T-helper 22 cell (primary cell): ENCODE measurements at places on chromosomes 7 and 10.
A peak's percentile ranks its signal among the peaks of the same experiment; 100 is the strongest.

DNA sequence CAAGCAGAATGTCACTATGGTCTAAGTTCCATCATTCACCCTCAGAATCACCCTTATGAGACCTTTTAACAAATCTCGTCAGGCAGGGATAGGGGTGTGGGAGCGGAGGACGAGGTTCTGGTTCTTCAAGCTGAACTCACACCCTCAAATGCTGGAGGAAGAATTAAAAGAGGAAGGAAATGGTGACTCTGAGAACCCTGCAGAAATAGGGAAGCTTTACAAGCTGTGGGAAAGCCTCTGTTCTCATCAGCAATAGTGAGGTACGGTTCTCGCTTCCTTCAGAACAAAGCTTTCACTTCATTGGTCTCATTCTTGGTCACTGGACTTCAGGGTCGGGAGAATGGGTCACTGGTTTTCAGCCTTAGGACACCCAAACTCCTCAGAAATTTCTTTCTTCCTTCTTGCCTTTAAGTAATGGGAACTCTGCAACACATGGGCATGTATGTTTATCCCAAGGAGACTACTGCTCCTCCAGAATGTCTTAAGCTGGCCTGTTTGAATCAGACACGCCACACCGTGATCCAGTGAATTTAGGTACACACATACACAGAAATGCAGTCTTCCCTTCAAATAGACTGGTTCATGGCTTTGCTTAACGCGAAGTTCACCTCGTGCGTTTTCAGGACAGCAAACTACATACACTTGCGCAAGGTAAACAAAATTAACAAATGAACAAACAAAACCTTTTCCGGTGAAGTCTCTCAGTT, 226.0 kb downstream of the SFMBT2 start:
- DNase-seq, result no peak

DNA sequence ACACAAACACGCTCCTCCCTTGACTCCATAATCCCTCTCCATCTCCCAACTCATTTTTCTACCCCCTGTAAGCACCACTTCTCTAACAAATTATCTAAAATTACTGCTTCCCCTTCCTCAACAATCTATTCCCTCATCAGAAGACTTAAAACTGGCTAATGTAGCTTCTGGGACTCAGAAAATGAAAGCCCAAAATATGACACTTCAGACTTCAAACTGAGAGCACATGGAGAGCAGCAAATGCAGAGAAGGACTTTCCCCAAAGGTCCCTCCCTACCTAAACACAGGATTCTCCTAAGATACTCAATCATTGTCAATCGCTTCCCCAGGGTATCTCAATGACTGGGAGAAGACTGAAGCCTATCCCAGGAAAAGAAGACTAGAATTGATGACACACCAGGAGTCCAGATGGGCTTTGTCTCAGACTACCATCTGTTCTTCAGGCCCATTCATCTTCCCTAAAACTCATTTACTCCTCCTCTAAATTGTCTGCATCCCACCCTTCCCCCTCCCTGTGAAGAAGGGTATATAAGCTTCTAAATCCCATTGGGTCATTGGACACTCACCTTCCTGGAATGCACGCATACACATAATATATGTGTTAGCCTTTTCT, 39.2 kb downstream of the ST8SIA6 start:
- no peak for DNase-seq

GRCh38 chr7:137687556-137688265, 159.1 kb downstream of the DGKI start:
- no peak for DNase-seq

- no peak for DNase-seq
Observed at GRCh38 chr10:99777918-99778714, 4.3 kb upstream of the ABCC2 start.

- no peak for DNase-seq
Observed at GRCh38 chr7:117248829-117249228, 74.0 kb downstream of the WNT2 start.

GRCh38 chr10:3811291-3811870, 26.4 kb upstream of the KLF6 start:
- DNase-seq, result peak; percentile 33

DNA sequence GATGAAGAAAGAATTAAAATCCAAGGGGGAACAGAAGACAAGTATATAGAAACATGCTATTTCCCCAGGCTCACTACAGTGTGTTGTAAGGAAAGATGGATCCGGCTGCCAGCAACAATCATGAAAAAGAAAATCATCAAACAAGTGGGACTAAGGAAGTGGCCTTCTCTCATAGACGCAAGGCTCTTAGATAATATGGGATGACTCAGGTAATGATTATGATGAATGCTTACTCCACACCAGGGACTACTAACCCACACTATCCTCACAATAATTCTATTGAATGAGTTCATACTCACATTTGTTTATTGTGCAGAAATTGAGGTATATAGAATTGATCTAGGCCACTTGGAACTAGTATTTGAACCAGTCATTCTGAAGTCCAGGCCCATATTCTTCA, 111.2 kb upstream of the BET1 start:
- DNase-seq, result no peak

DNA sequence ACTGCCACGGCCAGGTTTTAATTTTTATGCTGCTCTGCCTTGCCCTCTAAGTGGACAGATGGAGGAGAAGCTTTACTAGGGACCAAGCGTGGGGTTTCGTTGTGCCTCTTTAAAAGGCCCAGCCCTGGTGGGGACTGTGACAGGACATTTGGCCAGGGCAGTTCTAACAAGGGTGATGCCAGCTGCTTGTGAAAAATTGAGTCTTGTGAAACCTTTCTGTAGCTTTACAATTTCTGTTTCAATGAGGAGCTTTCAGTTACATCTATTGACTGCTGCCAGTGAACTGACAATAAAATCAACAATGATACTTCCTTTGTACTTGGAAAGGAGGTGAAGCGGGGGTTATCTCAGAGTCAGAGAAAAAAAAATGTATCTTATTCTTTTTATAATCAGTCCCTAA, 233.1 kb upstream of the CSTF2T start:
- DNase-seq, result no peak

DNA sequence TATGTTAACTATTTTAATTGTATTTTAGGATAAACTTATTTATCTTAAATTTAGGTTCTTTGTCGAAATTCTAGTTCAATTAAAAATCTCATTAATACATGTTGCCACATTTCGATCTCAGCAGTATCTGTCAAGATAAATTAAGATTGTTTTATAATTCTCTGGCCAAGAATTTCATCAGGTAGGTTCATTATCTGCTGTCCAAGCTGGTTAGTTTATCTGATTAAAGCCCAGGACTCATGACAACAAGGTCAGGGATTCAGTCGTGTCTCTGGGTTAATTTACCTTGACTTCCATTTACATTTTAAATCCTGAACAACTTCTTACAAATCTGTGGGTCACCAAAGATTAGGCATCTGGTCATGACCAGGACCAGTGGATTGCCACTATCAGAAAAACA, 7.6 kb downstream of the STEAP4 start:
- DNase-seq, result no peak

- no peak for DNase-seq
Observed at GRCh38 chr10:102994531-102995295, 76.6 kb downstream of the CNNM2 start.
